ENCODE measurements at places on chromosomes 2 and 18.

- peak; percentile 3 for DNase-seq
These were observed 189.8 kb downstream of the SNTG2 start for GRCh38 chr2:1140389-1141003.

GRCh38 chr2:136029149-136029548 lies 43.7 kb upstream of the DARS1 start:
- DNase-seq, result no peak

DNA sequence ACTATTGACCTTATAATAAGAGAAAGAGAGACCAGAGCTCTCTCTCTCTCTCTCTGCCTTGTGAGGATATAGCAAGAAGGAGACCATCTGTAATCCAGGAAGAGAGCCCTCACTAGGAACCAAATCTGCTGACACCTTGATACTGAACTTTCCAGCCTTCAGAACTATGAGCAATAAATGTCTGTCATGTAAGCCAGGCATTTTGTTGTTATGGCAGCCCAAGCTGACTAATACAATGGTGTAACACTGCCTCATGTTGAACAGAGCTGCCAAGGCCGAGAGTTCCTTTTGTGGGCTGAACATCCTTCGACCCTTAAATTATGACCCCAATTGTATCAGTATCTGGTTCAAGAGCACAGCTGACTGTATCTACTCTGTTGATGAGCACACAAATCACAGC lies 108.0 kb downstream of the LRRC30 start:
- no peak for DNase-seq

DNA sequence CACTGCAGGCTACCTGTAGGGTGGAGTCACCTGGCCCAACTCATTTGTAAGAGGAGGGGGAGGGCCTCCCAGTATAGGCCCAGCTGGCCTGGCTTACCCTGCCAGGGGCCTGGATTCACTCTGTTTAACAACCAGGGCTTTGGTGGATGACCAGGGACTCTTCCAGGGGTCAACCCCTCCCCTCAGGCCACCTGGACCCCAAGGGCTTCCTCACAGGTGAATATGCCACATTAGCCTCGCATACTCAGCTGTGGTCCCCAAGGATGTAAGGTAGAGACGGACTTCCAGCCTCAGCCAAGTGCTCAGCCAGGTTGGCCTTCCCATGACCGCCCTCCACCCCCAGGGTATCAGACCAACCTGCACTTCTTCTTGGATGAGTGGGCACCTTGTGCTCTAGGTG lies 8.8 kb upstream of the SH3RF3 start:
- no peak for DNase-seq

- no peak for DNase-seq
These were observed 136.4 kb downstream of the SCG2 start for GRCh38 chr2:223465793-223466192.

DNA sequence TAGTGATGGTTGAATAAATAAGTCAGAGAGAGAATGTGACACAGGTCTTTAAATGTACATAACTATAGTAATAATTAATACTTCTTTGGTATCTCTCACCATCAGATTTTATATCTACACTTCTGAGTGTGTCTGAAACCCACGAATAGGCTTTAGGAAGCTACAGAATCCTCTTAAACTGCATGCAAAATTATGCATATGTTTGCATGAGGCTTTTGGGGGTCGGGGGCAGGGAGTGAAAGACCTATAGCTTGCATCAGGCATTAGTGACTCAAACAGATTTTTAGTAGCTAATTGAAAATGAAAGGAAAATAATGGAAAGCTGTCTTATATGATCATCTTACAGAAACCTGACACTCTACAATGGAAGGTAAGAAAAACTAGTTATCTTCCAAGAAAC lies 14.9 kb downstream of the LRPPRC start:
- DNase-seq, result no peak

GRCh38 chr2:54422072-54422581 lies 34.0 kb upstream of the SPTBN1 start:
- no peak for DNase-seq

GRCh38 chr2:101469863-101470262 lies 5.0 kb downstream of the RFX8 start:
- no peak for DNase-seq
